Cardiac muscle cell (in vitro differentiated cells and primary cell): ENCODE measurements at places on chromosomes 2 and 18.
A peak's percentile ranks its signal among the peaks of the same experiment; 100 is the strongest.

DNA sequence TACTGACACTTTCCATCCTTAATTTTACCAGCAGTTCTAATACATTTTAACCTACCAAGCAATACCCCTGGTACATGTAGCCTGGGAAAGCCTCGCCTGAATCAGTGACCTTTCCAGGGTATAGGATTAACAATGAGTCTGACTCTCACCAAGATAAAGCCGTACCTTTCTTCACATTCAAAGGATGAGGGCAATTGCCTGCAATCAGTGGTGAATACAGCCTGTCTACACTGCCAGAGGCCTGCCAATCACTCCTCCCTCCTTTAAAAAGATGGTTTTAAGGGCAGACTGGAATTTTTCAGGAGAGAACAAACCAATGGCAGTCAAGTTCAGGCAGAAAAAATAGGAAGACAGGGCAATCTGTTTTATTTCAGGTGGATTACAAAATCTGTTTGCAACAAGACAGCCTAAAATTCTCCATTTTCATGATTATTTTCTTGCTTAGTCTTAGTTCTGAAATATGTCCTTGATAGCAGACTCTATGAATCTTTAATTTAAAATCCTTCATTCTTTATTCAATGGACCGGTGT, 4.8 kb downstream of the EPHA4 start:
- no peak overlapping the region for H3K27ac ChIP-seq
- H3K4me3 ChIP-seq = no peak overlapping the region
- no peaks in the 10 kb centered on the region for H3K36me3 ChIP-seq
- peaks cover 22% of the 10 kb centered on the region for H3K4me1 ChIP-seq
- H3K27me3 ChIP-seq = no peaks in the 10 kb centered on the region

- H3K4me1 ChIP-seq = peaks cover 10% of the 10 kb centered on the region
- H3K27ac ChIP-seq = no peak overlapping the region
- H3K27me3 ChIP-seq = no peaks in the 10 kb centered on the region
- no peaks in the 10 kb centered on the region for H3K36me3 ChIP-seq
- DNase-seq = no peak
- no peak overlapping the region for H3K4me3 ChIP-seq
Measured at GRCh38 chr2:207516206-207516605, 13.6 kb upstream of the CREB1 start.

DNA sequence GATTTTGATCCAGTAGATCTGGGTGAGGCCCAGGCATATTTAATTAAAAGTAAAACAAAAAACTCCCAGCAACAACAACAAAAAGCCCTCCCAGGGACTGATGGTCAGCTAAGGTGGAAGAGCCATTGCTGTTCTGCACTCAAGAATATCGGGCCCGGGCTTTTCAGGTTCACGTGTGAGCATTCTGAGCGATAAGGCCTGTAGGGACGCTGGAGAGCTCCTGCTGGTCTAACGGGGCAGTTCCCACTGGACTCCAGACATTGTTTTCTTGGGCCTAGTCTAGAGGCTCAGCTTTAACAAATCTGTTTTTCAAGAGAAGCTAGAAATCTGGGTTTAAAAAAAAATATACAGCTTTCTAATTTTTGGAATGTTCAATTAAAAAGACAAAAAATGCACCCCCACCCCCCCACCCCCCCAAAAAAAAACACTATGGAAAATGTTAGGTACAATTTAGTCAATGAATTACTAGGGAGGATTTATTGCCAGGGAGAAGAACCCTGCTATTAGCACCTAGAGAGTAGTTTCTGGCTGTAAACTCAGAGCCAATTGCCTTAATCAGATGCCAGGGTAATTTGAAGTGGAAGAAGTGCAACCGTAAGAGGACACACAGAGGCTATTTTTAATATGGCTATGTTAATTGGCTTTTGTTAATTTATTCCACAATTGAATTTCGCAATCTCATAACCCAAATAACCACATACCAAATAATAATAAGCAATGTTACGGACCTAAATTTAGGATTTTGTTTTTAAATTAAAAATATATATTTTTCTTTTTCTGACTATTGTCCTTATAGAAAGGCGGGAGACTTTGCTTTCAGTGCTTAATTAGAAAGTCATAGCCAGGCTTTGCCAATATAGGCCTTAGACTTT, 78.9 kb downstream of the MAP4K4 start:
- no peaks in the 10 kb centered on the region for H3K27me3 ChIP-seq
- DNase-seq = peak; percentile 55
- peaks cover 21% of the 10 kb centered on the region for H3K4me1 ChIP-seq
- H3K4me3 ChIP-seq = no peak overlapping the region
- no peaks in the 10 kb centered on the region for H3K36me3 ChIP-seq

DNA sequence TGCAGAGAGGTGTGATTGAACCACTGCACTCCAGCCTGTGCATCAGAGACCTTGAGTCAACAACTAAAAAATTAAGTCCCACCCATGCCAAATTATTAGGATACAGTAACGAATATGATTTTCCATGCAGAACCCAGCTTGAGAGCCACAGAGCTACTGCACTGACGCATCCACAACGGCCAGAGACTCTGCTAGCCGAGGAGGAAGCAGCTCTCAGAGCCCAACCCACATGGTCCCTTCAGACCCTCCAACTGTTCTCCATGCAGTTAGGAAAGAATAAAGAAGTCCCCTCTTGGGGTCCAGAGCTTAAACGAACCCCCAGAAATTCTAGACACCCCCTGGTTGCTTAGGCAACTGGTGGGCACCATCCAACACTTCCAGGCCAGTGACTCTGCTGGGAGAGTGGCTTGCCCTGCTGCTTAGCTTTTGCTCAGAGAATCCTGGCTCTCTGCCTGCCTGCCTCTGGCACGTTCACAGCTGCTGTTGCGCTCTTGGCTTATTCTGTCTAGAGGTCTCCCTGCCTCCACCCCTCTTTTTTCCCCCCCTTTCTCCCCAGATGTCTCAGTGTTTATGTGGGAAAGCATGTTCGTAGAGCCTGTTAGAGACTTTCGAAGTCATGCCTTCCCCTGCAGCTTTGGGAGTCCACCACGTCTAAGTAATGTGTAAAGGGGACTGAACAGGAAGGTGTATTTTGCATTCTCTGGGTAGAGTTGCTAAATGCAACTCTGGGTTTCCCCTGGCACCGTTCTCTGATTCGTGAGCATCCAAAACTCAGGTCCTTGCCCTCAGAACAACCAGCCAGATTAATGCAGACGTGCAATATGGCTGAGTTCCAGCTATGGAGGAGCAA, 26.0 kb upstream of the SP3 start:
- H3K4me3 ChIP-seq = no peak overlapping the region
- no peak overlapping the region for H3K27ac ChIP-seq
- peak; percentile 92 for DNase-seq
- no peaks in the 10 kb centered on the region for H3K36me3 ChIP-seq
- no peaks in the 10 kb centered on the region for H3K27me3 ChIP-seq
